ENCODE measurements at places on chromosomes 1 and 21.

DNA sequence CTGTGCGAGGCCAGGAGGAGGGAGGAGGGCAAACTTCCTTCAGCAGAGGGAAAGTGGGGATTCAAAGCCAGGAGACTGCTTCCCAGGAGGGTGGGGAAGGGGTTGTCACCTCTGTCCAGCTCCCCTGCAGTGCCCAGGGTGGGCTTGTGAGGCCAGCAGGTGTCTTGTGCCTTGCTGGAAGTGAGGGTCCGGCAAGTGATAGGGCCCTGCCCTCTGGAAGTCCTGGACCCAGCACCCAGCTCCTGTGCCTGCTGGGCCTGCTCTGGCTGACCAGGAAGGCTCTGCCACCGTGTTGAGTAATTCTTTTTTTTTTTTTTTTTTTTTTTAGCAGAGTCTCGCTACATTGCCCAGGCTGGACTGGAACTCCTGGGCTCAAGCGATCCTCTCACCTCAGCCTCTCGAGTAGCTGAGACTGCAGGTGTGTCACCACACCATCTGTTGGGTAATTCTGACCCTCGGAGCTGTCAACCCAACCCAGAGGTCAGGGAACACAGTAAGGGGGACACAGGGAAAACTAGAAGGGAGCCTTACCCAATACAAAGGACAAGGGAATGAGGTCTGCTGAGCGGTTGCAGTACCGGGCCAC is 1.0 kb downstream of the BEST4 start:
- no peak for DNase-seq

DNA sequence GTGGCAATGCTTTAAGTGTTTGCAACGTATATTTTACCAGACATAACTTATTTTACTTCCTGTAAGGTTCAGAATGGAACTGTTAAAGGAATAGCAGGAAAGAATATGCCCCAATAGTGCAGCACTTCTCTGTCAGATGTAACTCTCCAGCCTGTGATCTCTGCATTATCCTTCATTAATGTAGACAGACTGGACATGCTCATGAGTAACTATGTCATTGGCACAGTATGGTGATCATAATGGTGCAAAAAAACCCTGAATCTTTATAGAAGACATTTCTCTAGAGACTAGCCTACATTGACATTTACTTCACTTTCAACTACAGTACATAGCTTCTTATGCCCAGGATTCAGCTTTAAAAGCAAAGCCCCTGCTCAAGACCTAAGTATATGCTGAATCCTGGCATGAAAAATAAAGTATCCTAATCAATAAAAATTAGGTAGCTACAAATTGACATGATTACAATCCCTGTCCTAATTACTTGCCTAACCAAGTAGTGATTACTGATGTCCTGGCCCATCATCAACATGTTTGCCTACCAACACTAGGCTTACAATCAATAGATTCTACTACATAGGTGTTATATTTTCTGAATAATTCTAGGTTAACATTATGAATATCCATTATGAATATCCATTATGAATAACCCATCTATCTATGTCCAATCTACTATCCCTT is 13.9 kb downstream of the COX20 start:
- no peak for DNase-seq

- DNase-seq, result no peak
These were observed 172.3 kb downstream of the TGFB2 start for GRCh38 chr1:218517459-218517858.

- DNase-seq, result peak; percentile 18
These were observed 58.0 kb upstream of the PRMT6 start for GRCh38 chr1:106998431-106999002.

- DNase-seq, result peak; percentile 94
These were observed 100.5 kb downstream of the AK5 start for GRCh38 chr1:77382366-77382765.

DNA sequence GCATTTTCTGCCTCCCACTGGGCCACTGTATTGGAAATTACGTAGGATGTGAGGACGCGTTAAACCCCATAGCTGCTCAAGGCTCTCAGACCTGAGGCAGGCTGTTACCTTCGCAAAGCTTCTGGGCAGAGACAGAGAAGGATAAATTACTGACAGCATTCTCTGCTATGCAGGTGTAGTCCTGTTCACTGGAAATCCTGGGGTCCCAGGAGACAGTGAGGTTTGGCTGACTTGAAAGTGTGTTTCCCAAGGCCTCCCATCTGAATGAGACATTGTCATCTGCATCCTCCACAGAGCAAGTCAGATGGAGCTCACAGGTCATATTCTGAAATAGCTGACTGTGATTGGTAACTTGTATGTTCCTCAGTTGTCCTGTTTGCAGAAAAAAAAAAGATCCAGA is 32.0 kb downstream of the SLAMF6 start:
- no peak for DNase-seq

DNA sequence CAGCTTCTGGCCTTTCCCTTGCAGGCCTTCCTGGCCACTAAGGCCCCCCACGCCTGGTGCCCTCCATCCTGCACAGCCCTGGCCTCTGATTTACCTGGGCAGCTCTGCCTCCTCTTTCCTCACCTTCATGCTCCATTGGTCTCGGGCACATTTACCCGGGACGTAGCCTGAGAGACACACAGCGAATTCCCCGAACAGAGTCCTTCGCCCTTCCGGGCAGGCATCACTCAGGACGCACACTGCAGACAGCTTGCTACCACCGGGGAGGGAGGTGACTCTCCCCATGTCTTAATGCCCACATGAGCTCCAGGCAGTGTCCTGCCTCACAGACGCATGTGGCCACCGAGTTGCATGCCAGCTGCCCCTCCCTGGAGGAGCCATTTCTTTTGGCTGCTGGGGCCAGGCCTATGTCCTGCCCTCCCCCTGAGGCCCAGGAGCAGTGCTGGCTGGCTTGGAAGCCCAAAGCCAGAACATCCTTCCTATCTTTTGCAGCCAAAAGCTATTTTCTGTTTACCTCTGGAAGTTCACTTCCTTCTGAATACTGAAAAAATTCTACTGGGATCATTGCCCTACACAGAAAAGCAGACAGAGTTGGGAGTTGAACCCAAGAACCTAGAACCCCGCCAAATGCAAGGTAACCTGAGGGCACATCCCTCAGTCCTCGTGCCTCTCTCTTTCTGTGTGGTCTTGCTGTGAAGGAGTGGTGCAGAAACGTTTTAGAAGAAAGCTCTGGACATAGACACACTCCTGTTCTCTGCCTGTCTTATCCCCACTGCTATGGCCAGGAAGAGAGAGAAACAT is 209.5 kb downstream of the TOMM20 start:
- no peak for DNase-seq

- DNase-seq, result peak; percentile 13
These were observed 240.9 kb downstream of the CAMTA1 start for GRCh38 chr1:7026169-7026568.

GRCh38 chr1:198939286-198939685 is 300.4 kb downstream of the PTPRC start:
- DNase-seq, result no peak

DNA sequence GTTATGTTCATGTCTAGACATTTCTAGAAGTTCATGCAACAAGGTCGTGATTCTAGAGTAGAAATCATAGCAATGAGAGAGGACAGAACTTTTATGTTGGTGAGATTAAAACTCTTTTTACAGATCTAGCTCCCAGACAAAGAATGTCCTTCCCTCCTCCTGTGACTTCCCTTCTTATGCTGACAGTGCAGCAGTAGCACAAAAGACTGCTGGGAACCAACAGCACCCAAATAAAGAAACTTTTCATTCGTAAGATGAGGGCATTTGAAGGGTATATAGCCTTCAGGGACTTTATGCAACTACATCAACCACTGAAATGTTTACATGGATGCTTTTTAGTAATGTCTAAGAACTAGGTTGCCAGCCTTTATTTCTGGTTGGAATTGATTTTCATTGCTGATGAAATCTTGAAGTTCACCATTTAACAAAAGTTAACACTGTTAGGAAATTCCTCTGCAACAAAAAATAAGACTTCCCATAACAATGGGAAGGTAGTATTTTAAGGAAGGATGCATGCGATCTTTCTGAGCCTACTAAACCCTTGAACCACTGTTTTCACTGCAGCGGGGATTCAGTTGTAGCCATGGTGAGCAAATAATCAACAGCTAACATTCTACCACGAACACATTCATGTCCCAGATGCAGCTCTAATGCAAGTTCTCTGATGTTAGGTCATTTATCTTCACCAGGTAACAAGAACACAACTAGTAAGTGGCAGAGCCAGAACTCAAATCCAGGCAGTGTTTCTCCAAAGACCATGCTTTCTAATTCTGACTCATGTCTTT is 672.8 kb downstream of the PTPRC start:
- DNase-seq, result peak; percentile 16

GRCh38 chr1:237754627-237755026 is 136.1 kb downstream of the ZP4 start:
- no peak for DNase-seq

DNA sequence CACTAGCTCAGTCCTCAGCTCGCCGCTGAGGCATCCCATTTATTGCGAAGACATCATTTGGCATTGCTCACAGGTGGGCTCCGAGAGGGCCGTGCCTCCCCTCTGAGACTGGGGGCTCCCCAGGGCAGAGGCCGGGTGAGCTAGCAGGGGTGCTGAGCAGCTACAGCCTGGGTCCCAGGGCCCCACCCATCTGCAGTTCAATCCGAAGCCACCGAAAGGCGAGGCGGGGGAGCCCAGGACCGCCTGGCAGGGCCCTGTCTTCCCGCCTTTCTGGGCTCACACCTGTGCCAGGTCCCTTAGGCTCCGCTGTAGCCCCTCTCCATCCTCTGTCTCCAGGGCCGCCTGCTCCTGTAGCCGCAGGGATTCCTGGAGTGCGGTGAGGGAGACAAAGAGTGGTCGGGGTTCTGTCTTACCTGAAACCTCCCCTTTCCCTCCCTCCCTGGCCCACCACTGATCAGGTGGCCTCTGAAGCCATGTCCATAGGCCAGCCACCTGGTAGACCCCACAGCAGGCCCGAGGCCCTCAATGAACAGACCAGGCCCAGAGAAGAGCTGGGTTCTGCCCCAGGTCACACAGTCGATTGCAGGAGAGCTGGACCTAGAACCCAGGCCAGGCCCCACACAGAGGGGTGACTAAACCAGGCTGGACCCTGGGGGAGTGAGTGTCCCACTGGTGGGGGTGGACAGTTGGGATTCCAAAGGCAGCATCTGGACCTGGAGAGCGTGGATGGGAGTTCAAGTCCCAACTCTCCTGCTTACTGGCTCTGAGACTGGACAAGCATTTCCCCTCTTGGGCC is 18.1 kb upstream of the NBPF1 start:
- no peak for DNase-seq

DNA sequence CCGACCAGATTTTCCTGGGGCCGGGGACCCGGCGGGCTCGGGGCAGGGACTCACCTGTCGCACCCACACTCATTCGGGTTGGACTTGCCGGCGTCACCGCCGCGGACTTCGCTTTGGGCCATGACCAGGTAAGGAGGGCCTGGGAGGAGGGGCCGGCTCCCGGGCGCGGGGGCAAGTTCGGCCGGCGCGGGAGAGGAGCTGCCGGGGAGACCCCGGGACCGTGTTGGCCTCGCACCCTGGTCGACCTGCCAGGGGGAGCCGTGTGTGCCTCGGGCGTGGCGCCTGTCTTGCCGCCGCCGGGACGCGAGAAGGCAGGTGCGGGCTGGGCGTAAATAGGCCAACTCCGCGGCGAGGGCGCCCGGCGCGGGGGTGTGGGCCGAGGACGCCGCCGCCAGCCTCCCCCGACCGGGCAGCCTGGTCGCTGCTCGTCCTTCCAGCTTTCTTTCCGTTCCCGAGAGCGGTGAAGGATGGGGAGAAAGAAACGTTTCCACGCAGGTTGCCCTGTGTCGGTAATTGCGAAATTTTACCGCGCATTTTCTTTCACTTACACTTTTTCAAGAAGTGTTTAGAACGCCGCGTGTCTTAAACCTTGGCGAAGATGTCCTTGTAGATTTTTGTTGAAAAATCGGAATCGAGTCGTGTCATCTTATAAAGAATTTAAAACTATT is 558 bp downstream of the USP1 start:
- no peak for DNase-seq

- DNase-seq, result no peak
These were observed 65.5 kb upstream of the LRRC8B start for GRCh38 chr1:89459081-89459480.

DNA sequence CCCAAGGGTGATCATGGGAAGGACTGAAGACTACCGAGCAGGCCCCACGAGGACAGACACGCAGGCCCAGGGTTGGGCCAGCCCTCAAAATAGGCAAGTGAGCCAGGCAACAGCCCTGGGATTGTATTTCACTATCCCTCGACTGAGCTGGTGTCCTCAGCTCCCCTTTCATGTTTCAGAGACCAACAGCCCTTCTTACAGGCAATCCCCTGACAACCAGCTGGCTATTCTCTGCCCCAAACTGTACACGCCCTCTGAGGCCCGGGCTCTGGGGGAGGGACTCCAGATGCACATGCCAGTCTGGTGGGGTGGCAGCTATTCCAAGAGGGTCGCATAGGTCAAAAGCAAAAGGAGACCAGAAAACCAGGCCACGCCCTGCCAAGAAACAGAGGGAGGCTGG is 243.0 kb downstream of the TOMM20 start:
- DNase-seq, result no peak

Data from renal cortical epithelial cell (primary cell).